ENCODE measurements at places on chromosomes 16 and 17.

- no peak for DNase-seq
Measured at GRCh38 chr17:15124264-15124595, 140.9 kb downstream of the PMP22 start.

DNA sequence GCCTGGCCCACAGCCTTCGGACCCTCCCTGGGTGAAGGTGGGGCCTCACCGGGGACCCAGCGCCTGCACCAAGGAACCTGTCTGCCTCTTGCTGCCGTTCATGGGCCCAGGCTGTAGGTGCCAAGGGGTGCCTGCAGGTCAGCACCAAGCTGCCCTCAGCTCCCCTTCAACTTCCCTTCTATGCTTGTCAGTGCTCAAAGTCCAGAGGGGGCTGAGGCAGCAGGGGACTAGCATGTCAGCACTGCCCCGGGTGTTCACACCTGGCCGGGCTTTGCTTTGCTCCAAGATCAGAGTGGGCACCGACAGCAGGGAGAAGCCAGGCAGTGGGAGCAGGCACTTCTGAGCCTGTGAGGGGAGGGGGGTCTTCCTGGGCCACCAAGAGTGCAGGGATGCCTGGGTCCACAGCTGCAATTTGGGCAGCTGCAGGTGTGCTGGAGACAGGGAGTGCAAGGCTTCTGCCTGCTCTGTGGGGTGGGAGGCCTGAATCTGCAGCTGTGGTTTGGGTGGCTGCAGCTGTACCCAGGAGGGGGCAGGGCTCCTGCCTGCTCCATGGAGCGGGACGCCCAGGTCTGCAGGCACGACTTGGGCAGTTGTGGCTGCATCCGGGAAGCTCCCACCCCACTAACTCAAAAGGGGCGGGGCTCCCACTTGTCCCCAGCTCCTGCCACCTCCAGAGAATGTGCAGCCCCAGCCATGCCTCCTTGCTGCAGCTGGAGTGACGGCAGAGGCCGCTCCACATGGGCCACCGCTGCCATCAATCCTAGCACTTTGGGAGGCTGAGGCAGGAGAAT is 27.6 kb upstream of the PRM1 start:
- no peak for DNase-seq

GRCh38 chr17:46720408-46720807 is 98.1 kb downstream of the WNT3 start:
- DNase-seq = no peak

DNA sequence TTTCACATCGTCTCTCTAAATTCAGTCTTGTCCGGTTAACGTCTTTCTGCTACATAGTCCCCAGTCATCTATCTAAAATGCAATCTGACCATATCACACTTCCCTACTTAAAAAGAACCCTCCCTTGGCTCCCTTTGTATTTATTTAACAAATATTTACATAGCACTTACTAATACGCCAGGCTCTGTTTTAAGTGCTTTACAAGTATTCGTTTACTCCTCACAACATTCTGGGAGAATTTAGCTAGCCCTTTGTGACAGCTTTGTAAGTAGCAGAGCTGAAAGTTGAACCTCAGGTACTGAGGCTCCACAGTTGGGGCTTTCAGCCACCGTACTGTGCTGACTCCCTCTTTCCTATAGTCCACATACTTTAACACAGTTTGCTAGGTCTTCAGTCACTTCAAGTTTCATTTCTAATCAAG is 9.2 kb downstream of the PAFAH1B1 start:
- no peak for DNase-seq

GRCh38 chr17:39000021-39000601 is 32.9 kb upstream of the FBXO47 start:
- no peak for DNase-seq

DNA sequence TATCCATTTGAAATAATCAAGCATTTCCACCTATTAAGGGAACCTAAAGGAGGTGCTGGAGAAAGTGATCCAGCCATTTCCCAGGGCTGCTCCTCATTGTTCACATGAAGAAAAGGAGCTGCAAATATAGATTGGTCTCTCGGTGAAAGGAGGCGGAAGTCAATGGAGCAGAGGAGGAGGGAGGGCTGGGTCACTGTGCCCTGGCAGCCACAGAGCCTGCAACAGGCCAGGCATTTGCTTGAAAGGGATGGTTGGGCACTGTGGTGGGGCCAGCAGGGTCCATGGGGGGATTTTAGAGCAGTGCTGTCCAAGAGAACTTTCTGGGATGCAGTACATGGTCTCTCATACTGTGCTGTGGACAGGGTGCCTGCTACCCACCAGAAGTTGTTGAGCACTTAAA is 173.2 kb downstream of the CYLD start:
- DNase-seq = no peak

DNA sequence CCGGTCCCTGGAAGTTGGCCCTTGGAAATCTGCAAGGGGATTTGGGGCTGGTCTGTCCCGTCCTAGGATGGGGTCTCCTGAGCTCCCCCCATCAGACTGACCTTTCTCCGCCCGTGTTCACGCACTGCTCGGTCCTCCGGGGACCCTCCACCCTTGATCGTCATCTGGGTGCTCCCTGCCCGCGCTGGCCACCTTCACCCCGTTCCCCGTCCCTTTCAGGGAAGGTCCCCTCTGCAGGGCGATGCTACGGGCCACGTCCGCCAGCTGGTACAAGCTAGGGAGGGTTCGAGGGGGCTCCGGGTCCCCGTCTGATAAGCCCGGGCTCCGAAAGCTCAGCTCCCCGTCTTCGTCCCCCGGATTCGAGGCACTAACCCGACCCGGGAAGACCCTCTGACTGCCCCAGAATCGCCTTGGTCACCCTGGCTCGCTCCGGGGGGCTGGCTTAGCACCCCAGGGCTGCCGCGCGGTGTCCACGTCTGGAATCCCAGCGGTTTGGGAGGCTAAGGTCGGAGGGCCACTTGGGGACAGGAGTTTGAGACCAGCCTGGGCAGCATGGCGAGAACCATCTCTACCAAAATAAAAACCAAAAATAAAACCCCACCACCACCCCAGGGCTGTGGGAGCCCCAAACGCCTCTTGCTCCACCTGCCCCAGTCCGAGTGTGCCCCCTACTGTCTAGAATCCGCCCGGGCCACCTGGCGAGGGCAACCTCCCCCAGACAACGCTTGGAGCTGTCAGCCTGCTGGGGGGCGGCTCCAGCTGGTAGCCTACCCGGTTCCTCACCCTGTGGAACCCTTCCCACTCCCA is 1.1 kb upstream of the SLC43A2 start:
- DNase-seq = no peak

GRCh38 chr16:27085182-27085581 is 18.5 kb downstream of the C16orf82 start:
- DNase-seq = no peak

- DNase-seq = no peak
Measured at GRCh38 chr16:74275031-74275636, 21.5 kb upstream of the PSMD7 start.

DNA sequence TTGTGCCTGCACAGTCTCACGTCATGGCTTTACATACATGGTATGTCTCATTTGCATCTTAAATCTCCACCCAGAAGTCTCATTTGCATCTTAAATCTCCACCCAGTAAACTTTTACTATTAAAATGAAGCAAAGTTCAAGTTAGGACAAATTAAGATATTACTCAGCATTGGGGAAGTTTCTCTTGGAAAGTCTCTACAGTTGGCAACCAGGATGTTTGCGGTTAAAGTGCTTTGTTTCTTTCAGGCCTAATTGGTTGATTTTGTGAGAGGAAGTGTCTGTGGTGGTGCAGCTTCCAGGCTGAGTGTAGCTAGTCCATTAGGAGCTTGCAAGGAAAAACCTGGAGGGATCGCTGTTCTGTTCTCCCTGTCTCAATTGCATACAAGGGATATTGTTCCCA is 1373.3 kb upstream of the GOT2 start:
- DNase-seq = no peak

DNA sequence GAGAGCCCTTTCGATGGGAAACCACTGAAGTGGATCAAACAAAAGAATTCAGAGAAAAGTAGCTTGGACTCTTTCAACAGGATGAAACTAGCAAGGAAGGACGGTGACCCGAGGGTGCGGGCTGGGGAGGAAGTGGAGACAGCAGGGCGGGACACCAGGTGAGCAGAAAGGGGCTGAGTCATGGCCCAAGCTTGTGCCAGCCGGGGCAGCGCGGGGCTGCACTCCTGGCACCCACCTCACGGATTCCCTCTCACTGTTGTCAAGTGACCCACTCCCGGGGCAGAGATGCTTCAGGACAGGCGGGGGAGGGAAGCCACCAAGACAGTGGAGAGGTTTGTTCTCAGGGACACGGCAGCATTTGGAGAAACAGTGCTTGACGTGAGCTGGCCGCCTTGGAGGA is 10.7 kb upstream of the RNF222 start:
- DNase-seq = no peak

All from renal cortex interstitium (tissue), 15 donors.